ENCODE measurements at places on chromosomes 6 and 20.
A peak's percentile ranks its signal among the peaks of the same experiment; 100 is the strongest.

GRCh38 chr6:45610374-45610773 lies 232.6 kb upstream of the SUPT3H start:
- no peak for DNase-seq

GRCh38 chr20:25258476-25258805 lies 10.6 kb downstream of the PYGB start:
- no peak for DNase-seq

- DNase-seq: no peak
Measured at GRCh38 chr6:126086560-126086959, 100.2 kb downstream of the TRMT11 start.

DNA sequence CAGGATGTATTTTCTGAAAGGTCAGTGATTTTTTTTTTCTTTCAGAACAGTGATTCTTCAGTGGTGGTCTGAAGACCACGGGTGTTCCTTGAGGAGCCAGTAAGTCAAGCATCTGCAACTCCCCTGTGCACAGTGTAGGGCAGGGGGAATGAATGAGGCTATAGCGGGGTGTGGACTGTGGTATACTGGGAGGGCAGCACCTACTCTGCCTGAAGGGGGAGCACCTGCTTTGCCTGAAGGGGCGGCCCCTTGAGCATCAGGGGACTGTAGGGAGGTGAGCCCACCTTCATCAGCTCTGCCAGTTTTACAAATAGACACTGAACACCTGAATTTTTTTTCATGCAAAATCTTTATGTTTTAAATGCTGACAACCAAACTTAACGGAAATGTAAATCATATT lies 77.5 kb upstream of the RIPOR2 start:
- no peak for DNase-seq

DNA sequence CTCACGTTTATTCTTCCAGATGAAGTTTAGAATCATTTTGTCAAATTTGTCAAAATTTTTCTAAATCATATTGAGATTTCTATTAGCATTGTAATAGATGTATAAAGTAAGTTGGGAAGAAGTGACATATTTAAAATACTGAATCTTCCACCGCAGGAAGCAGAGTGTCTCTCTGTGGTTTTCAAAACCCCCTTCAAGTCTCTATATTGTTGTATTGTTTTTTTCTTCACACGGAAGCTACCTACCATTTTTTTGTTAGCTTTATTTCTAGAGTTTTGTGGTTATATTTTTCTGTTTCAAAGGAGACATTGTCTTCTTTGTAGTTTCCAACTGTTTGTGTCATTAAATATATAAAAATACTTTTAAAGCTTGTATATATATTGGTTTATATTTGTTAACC lies 188.6 kb downstream of the ZDHHC14 start:
- no peak for DNase-seq

GRCh38 chr6:39426073-39426456 lies 103.6 kb upstream of the KCNK16 start:
- DNase-seq: no peak

DNA sequence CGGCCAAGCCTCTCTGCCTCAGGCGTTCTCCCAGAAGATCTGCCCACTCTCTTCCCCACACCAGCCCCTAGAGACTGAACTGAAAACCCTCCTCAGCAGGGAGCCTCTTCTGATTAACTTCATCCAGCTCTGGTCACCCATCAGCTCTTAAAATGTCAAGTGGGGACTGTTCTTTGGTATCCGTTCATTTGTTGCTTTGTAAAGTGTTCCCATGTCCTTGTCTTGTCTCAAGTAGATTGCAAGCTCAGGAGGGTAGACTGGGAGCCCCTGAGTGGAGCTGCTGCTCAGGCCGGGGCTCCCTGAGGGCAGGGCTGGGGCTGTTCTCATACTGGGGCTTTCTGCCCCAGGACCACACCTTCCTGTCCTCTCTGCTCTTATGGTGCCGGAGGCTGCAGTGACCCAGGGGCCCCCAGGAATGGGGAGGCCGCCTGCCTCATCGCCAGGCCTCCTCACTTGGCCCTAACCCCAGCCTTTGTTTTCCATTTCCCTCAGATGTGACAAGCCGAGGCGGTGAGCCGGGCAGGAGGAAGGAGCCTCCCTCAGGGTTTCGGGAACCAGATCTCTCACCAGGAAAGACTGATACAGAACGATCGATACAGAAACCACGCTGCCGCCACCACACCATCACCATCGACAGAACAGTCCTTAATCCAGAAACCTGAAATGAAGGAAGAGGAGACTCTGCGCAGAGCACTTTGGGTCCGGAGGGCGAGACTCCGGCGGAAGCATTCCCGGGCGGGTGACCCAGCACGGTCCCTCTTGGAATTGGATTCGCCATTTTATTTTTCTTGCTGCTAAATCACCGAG lies 14.2 kb downstream of the VEGFA start:
- no peak for DNase-seq

DNA sequence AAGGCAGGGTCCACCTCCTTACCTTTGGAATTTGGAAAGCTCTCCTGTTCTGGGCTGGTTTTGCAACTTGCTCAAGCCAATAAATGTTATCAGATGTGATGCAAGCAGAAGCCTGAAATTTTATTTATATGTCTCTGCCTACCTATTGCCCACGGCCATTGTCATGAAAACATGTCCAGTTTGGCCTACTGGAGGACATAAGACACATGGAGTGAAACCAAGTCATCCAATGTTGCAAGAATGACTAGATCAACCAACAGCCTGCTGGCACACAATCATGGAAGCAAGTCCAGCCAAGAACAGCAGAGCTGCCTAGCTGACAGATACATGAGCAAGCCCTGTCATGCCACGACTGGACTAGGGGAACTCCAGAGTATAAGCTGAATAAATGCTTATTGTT lies 56.7 kb upstream of the IRAK1BP1 start:
- no peak for DNase-seq

GRCh38 chr6:157760589-157761330 lies 62.3 kb upstream of the SNX9 start:
- DNase-seq: no peak

DNA sequence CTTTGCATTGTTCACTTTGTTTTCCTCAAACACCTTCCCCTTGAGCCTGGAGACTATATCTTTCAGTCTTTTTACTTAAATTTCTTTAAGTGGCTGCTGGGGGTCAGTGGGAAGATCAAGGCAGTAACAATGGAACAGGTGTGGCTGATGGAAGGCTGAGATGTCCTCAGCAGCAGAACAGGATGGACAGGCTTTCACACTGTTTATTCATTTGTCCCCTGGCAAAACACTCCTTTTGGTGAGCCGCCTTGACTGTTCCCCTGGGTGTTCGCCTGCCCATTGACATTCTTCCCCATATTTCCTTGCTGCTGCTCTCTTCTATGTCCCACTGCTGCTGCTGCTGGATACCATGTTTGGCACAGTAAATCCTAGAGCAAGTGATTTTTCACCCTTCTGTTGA lies 38.1 kb downstream of the RNF144B start:
- DNase-seq: no peak

DNA sequence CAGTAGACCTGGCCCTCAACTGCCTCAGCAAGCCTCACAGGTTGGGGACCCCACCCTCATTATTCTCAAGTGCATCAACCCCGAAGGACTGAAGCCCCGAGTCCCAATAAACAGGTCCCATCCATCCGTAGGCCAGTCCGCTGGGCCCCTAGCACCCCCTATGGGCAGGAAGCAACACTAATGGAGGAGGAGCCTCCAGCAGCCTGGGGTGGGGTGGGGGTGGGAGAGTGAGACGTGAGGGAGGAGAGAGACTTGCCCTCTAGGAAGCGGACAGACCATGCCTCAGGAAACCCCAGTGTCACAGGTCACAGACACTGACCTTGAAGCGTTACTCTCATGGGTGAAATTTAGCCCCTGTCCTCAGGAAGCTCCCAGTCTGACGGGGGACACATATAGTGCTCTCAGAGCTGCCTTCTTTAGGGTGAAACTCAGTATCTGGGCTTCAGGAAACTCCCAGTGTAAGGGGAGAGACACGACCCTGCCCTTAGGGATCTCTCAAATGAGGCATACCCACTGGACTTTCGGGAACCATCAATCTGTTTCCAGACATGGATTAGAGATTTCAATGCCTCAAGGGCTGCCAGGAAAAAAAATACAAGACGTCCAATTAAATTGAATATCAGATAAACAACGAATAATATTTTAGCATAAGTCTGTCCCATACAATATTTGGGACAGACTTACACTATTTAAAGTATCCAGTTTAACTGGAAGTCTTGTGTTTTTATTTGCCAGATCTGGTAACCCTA lies 125.8 kb downstream of the MRPL14 start:
- DNase-seq: no peak

DNA sequence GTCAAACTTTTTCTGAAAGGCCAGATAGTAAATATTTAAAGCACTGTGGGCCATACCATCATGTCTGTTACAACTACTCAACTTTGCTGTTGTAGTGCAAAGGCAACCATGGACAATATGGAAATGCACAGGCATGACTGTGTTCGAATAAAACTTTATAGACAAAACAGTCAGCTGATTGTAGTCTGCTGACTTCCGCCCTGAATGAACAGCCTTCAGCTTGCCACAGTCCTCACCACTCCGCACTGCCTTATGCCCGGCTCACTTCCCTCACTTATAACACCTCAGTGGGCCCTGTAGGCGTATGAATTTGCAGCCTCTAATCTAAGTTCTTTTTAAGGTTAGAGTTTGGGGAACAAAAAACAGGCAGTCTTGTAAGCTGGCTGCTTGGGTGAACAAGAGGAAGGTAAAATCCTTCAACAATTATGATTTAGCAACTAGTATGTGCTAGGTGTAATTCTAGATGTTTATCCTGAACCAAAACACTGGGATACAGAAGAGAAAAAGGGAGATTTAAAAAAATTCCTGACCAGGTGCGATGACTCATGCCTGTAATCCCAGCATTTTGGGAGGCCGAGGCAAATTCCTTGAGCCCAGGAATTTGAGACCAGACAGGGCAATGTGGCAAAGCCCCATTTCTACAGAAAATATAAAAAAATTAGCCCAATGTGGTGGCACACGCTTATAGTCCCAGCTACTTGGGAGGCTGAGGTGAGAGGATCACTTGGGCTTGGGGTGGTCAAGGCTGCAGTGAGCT lies 6.8 kb upstream of the SLC2A10 start:
- no peak for DNase-seq

DNA sequence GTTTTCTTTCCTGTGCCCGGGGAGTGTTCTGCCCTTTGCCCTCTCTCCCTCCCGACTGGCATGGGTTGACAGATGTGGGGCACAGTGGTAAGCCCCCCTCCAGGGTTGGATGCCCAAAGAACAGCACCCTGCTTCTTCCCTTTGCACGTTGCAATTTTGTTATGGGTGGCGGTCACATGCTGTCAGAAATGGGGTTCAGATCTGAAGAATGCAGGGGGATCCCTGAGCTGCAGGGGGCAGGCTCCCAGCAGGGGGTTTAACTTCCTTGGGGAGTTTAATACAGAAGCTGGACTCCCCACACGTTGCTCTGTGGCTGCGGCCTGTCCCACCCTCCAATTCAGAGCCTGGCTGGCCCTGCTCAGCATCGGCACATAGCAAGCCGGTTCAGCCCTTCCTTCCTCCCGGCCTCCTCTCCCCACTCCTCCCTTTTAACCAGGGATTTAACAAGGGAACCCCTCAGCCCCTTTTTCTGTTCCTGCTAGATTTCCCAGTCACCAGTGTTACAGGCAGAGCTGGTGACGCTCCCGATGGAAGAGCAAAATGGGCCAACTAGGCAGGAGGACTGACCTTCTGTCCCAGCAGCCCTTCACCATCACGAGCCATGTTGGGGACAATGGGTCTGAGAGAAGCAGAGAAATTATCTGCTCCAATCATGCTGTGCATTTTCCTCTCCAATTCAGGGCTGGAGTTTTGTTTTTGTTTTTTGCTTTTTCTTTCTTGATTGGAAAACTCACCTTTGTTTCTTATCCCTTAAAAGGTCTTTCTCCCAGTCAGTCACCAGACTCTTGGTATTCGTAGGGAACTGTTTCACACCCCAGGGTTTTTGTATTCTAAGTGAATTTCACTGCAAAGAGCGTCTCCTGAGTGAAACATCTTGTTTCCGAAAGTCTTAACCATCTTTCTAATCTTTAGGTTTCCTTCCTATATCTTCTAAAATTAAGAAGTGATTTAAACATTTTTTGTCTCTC lies 6.8 kb downstream of the FOXF2 start:
- no peak for DNase-seq

DNA sequence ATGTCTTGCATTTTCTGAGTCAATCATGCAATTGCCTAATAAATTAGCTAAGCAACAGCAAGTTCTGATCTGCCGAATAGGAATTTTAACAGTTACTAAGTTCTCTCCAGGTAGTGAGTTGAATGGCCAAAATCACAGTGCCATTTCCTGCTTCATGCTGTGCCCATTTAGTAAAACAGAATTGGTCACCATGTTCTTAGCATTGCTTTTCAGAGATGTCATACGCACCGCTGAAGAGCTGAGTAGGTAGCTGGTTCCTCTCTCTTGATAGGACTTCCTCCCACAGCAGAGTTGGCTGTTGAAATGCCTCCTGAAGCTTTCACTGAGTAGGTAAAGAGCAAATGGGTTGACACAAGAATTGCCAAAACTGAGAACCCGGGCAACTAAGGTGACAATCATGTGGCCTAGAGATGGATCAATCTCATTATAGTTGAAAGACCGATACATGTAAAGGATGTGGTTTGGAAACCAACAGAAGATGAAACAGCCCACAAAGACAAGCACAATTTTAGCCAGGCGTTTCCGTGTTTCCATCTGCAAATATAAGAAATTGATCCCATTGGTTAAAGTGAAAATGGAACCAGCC lies 57.1 kb upstream of the GJE1 start:
- no peak for DNase-seq

DNA sequence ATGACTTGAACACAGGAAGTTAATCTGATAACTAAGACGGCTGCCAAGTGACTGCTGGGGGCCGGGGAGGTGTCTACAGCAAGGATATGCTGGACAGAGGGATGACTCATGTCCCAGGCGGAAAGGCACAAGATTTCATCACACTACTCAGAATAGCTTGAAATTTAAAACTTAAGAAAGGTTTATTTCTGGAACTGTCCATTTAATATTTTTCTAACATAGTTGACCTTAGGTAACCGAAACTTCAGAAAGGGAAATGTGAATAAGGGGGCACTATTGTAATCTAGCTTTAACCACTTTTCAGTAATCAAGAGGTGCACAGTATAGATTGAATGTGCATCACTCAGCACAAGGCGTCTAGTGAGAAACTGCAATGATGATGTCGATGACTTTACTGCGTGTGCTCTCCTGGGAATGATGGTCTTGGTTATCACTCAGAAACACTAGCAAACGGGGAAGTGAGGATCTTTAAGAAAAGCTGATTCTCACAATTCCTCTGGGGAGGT lies 171.5 kb downstream of the QKI start:
- DNase-seq: peak; percentile 65

- no peak for DNase-seq
Measured at GRCh38 chr20:64130271-64130670, 22.9 kb upstream of the NPBWR2 start.

GRCh38 chr20:62220666-62221568 lies 839 bp upstream of the HRH3 start:
- DNase-seq: no peak

- no peak for DNase-seq
Measured at GRCh38 chr6:2378891-2379652, 133.7 kb upstream of the GMDS start.

GRCh38 chr6:63278916-63279315 lies 40.9 kb downstream of the LGSN start:
- no peak for DNase-seq

DNA sequence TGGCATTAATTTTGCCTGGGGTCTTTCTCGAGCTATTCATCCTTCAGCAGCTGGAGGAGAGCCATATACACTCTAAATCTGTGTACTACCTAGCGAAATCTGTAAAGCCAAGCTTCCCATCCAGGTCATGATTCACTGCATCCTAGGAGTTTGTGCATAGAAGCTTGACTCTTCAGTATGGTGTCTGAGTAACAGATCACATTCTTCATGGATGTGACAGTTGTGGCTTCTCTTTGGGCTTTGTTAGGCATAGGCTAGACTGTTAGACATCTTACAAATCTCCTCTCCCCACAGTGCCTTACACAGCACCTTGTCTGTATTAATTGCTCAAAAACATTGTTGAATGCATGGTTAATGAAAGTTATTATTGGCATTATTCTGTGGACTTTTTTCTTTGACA lies 177.0 kb downstream of the EYA4 start:
- DNase-seq: no peak
